Fibroblast of skin of right quadriceps (primary cell): ENCODE measurements at places on chromosomes 5 and 9.

- no peak for DNase-seq
These were observed 652.4 kb downstream of the PDE4D start for GRCh38 chr5:59241119-59241518.

- no peak for DNase-seq
These were observed 14.7 kb downstream of the SNX30 start for GRCh38 chr9:112765281-112765680.

GRCh38 chr9:124030969-124031451 lies 19.4 kb downstream of the LHX2 start:
- peak; percentile 86 for DNase-seq

DNA sequence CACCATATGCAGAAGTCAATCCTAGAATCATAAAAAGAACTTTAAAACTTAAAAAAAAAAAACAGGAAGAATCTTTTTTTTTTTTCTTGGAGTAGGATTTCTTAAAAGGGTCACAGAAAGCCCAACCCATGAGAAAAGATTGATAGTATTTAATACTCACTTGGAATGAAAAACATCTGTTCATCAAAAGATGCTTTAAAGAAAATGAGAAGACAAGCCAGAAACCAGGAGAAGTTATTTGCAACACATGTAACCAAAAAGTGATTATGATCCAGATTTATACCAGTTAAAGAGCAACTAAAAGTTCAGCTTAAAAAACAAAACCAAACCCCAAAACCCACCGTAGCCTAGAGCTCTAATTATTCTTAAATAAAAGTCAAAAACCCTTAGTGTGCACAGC lies 69.3 kb downstream of the TLE4 start:
- peak; percentile 49 for DNase-seq

- no peak for DNase-seq
These were observed 419.4 kb downstream of the RAB3C start for GRCh38 chr5:59002162-59002825.

- peak; percentile 28 for DNase-seq
These were observed 59.1 kb upstream of the ENTREP1 start for GRCh38 chr9:69265891-69266290.

GRCh38 chr9:131276891-131277286 lies 579 bp upstream of the FAM78A start:
- no peak for DNase-seq
